CD4-positive, alpha-beta T cell (primary cell): ENCODE measurements at places on chromosomes 4 and X.

GRCh38 chrX:16870862-16871815 lies 977 bp upstream of the RBBP7 start:
- H3K36me3 ChIP-seq = no peaks in the 10 kb centered on the region
- peak overlapping the region; percentile 72 for H3K4me3 ChIP-seq
- H3K27ac ChIP-seq = peak overlapping the region; percentile 73
- peak; percentile 2 for DNase-seq

DNA sequence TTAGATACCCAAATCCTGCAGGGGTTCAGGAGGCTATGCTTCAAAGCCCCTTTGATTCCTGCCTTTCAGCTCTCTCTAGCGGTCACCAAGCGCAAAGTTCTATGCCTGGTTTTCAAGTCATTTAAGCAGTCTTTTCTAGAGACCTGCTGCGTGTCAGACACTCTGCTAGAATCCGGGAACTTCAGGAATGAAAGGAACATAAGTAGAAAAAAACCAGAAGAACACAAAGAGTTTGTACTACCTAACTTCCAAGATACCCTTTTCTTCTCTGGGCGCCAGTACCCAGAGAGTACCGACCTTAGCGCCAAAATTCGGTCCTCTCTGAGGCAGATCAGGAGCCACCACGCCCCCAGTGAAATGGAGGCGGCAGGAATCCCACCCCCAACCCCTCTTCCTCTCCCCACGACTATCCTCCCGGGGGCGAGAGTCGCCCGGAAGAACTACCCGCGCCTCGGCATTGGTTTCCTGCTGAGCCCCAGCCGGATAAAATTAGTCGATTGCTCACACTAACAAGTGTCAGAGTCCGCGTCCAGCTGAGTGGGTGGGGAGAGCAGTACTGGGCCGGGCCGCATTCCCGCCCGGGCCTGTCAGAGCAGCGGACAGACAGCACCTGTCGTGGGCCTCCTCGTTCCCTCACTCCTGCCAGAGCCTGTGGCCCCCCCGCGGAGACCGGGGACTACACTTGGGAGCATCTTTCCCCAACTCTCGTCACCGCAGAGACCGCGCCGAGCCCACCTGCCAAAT lies 78.8 kb downstream of the RLIM start:
- peak overlapping the region; percentile 76 for H3K4me3 ChIP-seq
- no peaks in the 10 kb centered on the region for H3K27me3 ChIP-seq

DNA sequence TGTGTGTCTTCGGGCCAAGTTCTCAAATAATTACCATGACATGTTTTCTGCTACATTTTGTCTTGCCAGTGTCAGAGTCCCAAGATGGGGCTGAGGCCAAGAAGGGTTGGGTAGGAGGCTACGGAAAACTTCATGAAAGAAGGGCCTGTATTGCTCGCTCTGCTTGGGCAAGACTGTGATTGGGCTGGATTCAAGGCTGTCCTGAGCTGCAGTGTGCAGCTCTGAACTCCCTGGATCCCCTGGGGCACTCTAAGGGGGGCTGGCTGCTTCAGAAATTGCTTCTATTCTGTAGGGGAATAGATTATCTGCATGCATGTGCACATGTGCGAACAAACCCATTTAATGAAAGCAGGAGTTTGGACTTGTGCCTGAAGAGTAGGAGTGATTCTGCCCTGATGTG lies 13.6 kb downstream of the TSPAN6 start:
- no peak for DNase-seq
- H3K4me1 ChIP-seq = no peaks in the 10 kb centered on the region
- no peaks in the 10 kb centered on the region for H3K27me3 ChIP-seq
- no peaks in the 10 kb centered on the region for H3K36me3 ChIP-seq
- H3K27ac ChIP-seq = no peak overlapping the region

- no peaks in the 10 kb centered on the region for H3K36me3 ChIP-seq
- no peak for DNase-seq
- no peaks in the 10 kb centered on the region for H3K27me3 ChIP-seq
- H3K4me3 ChIP-seq = no peak overlapping the region
- H3K27ac ChIP-seq = no peak overlapping the region
Measured at GRCh38 chr4:94475794-94476193, 24.1 kb downstream of the PDLIM5 start.

- H3K27ac ChIP-seq = no peak overlapping the region
- H3K4me1 ChIP-seq = no peaks in the 10 kb centered on the region
- H3K4me3 ChIP-seq = no peak overlapping the region
- no peaks in the 10 kb centered on the region for H3K36me3 ChIP-seq
Measured at GRCh38 chr4:101125045-101125942, 222.0 kb downstream of the PPP3CA start.

DNA sequence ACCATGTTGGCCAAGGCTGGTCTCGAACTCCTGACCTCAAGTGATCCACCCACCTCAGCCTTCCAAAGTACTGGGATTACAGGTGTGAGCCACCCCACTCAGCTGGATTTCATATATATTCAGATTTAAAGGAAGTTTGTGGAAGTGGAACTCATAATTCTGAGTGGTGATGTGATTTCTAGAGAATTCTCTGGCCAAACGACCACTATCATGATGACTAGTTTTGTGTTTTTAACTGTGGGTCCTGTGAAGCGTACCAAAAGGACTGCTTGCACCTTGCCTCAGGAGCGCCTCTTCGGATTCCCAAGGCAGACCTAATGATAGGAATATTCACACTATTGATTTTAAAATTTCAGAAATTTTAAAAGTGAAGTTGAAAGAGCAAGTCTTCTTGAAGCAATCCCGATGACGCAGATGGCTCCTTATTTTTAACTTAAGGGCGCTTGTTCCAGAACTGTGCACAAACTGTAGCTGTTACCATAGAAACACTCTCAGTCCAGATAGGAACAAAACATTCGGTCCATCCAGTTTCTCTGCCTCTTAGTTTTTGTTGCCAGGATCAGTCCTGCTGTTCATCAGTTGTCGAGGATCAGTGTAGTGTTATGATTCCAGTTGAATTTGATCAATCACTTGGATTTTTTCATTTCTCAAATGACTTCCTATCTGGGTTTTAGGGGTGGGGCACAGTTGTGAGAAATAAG lies 51.7 kb upstream of the CLCN4 start:
- no peak for DNase-seq
- peaks cover 52% of the 10 kb centered on the region for H3K4me1 ChIP-seq
- H3K36me3 ChIP-seq = peaks cover 15% of the 10 kb centered on the region
- H3K27ac ChIP-seq = no peak overlapping the region
- H3K4me3 ChIP-seq = no peak overlapping the region

- H3K27me3 ChIP-seq = no peaks in the 10 kb centered on the region
- no peak for DNase-seq
- no peak overlapping the region for H3K27ac ChIP-seq
- peak overlapping the region; percentile 1 for H3K4me3 ChIP-seq
- peaks cover 22% of the 10 kb centered on the region for H3K4me1 ChIP-seq
Measured at GRCh38 chrX:136193771-136194170, 46.4 kb downstream of the FHL1 start.

DNA sequence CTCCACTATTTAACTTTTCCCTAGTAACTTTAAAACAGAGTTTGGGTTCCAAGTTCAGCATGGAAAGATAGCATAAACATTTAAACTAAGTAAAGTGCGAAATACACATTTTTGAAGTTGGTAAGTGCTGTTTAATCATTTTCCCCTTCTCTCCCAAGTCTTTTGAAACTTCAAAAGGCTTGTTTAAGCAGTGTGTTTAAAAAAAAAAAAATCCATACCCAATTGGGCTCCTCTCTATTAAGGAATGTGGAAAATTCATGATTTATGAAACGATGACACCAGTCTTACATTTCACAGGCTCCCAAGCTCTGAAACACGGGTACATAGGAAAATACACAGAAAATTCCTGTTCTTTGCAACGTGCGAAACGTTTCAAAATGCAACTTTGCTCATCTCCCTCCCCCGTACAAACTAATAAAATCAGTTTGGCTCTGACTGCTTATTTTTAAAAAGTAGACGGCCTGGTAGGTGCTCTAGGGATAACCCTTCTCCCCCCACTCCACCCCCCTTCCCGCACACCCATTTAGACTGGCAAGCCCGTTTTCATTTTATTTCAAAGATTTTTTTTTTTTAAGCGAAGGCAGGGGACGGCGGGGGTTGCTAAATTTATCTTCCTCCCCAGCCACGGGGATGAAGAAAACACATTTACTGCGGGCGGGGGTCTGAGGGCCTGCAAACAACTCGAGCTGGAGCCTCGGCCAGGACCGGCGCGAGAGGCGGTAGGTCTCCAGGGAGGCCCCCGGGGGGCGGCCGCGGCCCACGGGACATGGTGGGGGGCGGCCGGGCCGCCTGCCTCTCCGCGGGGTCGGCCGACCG lies 786 bp upstream of the ZFX start:
- H3K4me1 ChIP-seq = peaks cover 33% of the 10 kb centered on the region
- no peaks in the 10 kb centered on the region for H3K27me3 ChIP-seq
- no peak for DNase-seq
- peak overlapping the region; percentile 79 for H3K27ac ChIP-seq
- H3K4me3 ChIP-seq = peak overlapping the region; percentile 52

DNA sequence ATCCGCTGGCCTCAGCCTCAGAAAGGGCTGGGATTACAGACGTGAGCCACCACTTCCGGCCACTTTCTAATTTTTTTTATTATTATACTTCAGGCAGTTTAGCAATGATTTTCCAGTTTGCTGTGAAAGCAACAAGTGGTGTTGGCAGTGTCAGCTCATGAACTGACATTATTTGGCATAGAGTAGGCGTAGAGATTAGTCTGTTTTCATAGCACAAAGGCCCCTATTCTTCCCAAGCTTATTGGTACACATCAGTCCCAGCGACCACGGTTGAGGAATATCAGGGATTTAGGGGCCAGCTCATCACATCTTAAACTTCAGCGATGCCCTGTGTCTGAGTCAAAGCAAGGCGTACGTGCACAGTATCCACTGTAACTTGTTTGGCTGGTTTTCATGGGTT lies 53.0 kb upstream of the RASSF6 start:
- no peaks in the 10 kb centered on the region for H3K36me3 ChIP-seq
- no peak overlapping the region for H3K4me3 ChIP-seq
- no peak overlapping the region for H3K27ac ChIP-seq
- no peaks in the 10 kb centered on the region for H3K27me3 ChIP-seq

GRCh38 chr4:150136036-150136435 lies 57.8 kb downstream of the DCLK2 start:
- no peak for DNase-seq
- no peaks in the 10 kb centered on the region for H3K4me1 ChIP-seq
- no peaks in the 10 kb centered on the region for H3K27me3 ChIP-seq
- no peaks in the 10 kb centered on the region for H3K36me3 ChIP-seq
- H3K27ac ChIP-seq = no peak overlapping the region

GRCh38 chrX:14930663-14931062 lies 57.4 kb downstream of the MOSPD2 start:
- no peaks in the 10 kb centered on the region for H3K36me3 ChIP-seq
- H3K4me1 ChIP-seq = no peaks in the 10 kb centered on the region
- H3K27ac ChIP-seq = no peak overlapping the region
- no peak for DNase-seq
- H3K4me3 ChIP-seq = no peak overlapping the region
- H3K27me3 ChIP-seq = no peaks in the 10 kb centered on the region

- no peaks in the 10 kb centered on the region for H3K4me1 ChIP-seq
- no peak overlapping the region for H3K27ac ChIP-seq
- no peaks in the 10 kb centered on the region for H3K27me3 ChIP-seq
- DNase-seq = peak; percentile 20
- no peaks in the 10 kb centered on the region for H3K36me3 ChIP-seq
- H3K4me3 ChIP-seq = no peak overlapping the region
Measured at GRCh38 chr4:94548571-94548970, 96.8 kb downstream of the PDLIM5 start.

GRCh38 chrX:37815366-37815765 lies 32.0 kb downstream of the DYNLT3 start:
- H3K27ac ChIP-seq = no peak overlapping the region
- DNase-seq = no peak
- no peak overlapping the region for H3K4me3 ChIP-seq
- H3K27me3 ChIP-seq = no peaks in the 10 kb centered on the region

DNA sequence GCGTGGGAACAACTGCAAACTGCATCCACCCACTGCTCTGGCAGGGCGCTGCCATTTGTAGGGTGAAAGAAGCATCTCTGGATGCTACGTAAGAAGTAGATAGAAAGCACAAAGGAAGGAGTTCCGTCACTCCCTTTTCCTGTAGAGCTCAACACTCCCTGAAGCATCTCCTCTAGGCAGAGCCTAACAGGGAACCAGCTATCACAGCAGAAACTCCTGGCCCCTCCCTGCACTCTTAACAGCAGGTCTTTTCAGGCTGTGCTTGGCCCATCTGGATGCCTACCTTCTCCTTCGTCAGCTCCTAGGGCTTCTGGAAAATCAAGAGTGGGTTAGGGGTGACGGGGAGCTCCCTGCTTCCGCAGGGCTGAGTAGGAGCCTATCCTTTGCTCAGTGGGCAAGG lies 112.9 kb upstream of the TLL1 start:
- H3K27ac ChIP-seq = no peak overlapping the region
- H3K27me3 ChIP-seq = no peaks in the 10 kb centered on the region
- H3K4me3 ChIP-seq = no peak overlapping the region
- no peaks in the 10 kb centered on the region for H3K4me1 ChIP-seq

DNA sequence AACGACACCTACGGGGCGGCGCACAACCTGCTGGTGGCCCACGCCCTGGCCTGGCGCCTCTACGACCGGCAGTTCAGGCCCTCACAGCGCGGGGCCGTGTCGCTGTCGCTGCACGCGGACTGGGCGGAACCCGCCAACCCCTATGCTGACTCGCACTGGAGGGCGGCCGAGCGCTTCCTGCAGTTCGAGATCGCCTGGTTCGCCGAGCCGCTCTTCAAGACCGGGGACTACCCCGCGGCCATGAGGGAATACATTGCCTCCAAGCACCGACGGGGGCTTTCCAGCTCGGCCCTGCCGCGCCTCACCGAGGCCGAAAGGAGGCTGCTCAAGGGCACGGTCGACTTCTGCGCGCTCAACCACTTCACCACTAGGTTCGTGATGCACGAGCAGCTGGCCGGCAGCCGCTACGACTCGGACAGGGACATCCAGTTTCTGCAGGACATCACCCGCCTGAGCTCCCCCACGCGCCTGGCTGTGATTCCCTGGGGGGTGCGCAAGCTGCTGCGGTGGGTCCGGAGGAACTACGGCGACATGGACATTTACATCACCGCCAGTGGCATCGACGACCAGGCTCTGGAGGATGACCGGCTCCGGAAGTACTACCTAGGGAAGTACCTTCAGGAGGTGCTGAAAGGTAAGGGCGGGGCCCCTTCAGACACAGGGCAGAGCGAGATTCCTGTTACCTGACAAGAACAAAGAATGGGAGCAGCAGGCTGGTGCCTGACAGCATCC lies 11.7 kb downstream of the RPL9 start:
- no peak overlapping the region for H3K27ac ChIP-seq
- H3K4me3 ChIP-seq = peak overlapping the region; percentile 53
- peaks cover 12% of the 10 kb centered on the region for H3K36me3 ChIP-seq
- H3K4me1 ChIP-seq = peaks cover 12% of the 10 kb centered on the region

GRCh38 chrX:100819534-100819836 lies 706 bp upstream of the CSTF2 start:
- H3K4me1 ChIP-seq = peaks cover 8% of the 10 kb centered on the region
- H3K27me3 ChIP-seq = no peaks in the 10 kb centered on the region
- no peak for DNase-seq

- no peaks in the 10 kb centered on the region for H3K4me1 ChIP-seq
- no peaks in the 10 kb centered on the region for H3K36me3 ChIP-seq
- no peaks in the 10 kb centered on the region for H3K27me3 ChIP-seq
Measured at GRCh38 chrX:119421016-119421705, 22.0 kb downstream of the SLC25A43 start.
